ENCODE measurements at places on chromosomes 2 and 18.

DNA sequence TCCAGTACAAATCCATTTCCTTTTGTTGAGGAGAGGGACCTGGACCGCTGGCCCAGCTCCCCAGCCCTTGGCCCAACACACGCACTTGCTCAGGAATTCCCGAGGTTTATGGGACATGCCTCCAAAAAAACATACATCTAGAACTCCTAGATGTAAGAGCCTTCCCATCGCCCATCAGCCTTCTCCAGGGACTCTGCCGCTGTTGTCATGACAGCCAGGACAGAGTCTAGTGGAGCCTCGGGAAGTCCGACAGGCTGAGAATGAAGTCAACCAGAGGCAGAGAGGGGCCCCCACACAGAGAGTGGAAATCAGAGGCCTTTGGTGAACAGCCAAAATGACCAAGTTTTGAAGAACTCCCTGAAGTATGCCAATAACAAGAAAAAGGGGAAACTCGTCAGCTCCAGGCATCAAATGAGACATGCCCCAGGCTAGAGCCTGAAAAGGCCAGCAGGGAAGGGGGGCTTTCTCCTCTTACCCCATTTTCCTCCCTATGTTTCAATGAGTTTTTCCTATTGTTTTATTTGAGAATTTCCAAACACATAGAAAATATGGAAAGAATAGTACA lies 43.2 kb upstream of the CAB39 start:
- DNase-seq = no peak

GRCh38 chr2:172740856-172741255 lies 5.2 kb downstream of the RAPGEF4 start:
- no peak for DNase-seq

DNA sequence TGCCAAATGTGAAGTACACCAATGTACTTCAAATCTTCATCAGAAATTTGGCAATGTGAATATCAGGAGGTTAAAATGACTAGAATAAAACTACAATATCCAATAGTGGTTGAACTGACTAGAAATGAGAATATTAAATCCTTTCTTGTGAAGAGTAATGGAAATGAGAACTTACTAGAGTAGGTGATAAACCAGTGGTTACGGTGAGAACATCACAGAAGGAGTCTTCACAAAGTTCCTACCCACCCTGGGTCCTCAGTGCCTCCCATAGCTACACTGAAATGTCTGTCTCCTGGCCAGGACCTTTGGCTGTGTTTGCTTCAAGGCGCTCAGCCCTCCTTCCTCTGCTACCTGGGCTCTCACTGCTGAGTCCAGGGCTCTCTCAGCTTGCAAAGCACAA lies 289.7 kb downstream of the STK39 start:
- no peak for DNase-seq

- no peak for DNase-seq
Observed at GRCh38 chr2:2569836-2570235, 238.8 kb upstream of the MYT1L start.

GRCh38 chr2:228655331-228655730 lies 473.8 kb upstream of the SPHKAP start:
- no peak for DNase-seq

DNA sequence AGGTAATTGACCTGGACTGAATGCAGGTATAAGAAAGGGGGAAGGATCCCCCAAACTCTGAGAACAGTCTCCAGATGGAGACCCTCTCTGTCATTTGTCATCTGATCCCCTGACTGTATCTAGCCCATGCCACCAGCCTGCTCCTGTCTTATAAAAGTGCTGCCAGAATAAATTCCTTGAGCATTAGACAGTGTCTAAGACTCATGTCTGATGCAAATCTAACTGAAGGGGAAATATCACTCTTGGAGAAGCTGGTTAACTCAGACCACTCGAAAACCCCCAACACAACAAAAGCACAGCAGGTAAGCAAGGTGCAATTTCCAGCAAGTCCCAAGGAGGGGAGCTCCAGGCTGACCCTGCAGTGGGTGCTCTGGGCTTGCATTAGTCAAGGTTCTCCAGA lies 40.9 kb upstream of the KDM3A start:
- DNase-seq = no peak

- DNase-seq = no peak
Observed at GRCh38 chr18:13422541-13423147, 204.1 kb downstream of the LDLRAD4 start.

DNA sequence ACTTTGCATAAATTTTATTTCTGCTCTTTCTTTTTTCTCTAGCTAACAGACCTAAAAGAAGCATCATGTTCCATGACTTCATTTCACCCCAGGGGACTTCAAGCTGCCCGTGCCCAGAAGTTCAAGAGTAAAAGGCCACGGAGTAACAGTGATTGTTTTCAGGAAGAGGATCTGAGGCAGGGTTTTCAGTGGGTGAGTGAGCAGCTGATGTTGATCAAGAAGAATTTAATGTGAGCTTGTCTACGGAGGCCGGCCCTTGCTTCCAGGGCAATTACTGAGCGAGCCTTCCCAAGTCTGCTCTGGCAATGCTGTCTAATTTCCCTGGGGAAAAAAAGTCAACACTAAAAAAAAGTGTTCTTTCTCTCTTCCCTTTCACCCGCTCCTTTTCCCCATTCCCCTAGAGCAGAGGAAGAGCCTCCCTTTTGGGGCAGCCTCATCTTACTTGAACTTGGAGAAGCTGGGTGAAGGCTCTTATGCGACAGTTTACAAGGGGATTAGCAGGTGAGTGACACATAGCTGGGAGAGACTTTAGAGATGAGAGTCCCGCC lies 1.2 kb downstream of the CDK15 start:
- DNase-seq = no peak

GRCh38 chr2:219029829-219030165 lies 11.5 kb downstream of the CFAP65 start:
- DNase-seq = no peak

- no peak for DNase-seq
Observed at GRCh38 chr2:241573741-241574140, 15.2 kb downstream of the BOK start.

DNA sequence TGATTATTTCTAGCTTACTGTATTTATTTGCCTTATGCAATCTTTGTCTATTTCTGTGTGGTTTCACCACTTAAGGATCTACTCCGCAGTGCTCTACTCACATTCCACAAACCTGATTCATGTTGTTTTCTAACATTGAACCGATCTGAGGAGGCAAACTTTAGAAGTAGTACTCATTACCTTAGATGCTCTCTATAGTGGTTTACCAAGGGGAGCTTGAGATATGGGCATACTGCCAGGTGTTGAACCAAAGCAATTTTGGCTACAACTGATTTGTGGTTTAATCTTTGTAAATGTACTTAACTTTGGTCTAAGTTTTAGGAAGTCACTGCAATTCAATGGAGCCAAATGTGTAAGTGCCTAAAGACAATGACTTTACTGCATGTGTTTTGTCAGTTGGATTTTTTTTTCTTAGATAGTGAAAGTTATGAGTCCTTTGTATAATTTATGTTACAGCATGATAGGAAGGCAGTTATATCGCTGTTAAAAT lies 50.1 kb downstream of the MAP2 start:
- DNase-seq = no peak

DNA sequence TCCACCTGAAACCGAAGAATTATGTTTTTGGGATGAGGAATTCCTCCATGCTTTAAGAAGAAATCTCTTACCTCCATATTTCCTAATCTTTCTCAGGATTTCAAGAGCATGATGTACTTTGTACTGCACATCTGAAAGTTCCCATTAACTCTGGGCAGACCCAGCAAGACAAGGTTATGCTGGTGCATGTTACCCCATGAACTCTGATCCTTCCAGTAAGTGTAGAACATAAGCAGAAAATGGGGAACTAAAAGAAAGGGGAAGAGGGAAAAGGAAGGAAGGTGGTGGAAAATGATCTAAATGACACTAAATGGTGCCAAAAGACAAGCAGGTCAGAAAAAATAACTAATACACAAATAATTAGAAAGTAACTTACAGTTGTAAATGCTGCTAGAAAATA lies 50.7 kb downstream of the STRN start:
- DNase-seq = no peak

DNA sequence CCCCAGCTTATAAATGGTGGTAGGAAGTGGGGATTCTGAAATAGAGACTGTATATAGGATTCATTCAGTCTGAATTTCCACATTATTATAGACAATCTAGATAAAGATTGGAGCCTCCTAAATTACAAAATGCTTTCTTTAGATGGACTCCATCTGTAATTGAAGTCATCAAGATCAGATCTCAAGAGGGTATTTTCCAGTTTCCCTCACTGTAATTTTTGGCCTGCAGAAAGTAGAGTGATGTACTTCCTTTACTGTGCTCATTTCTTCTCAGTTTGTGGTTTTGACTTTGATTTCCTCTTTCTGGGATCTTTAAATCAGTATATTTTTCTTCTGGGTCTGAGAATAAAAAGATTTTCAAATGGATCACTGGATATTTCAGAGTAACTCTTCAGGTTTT lies 7.2 kb downstream of the BABAM2 start:
- DNase-seq = no peak

GRCh38 chr2:237293978-237294377 lies 120.0 kb downstream of the COL6A3 start:
- DNase-seq = no peak

DNA sequence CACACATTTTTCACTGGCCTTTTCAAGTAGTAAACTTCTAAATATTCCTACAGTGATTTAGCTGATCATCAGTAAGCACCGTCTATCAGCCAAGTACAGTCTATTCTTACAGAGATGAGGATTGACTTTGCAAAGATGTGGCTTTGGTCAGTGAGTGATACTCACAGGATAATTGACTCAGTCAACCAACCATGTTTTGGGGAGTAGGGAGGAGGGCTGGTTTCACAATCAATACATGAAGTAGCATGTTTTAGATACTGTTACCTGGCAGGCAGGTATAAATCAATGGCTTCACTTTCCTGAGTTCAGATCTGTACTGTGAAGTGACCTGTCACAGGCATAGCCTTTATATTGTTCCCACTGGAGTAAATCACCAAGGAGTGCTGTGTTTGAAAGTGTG lies 27.2 kb downstream of the OSBPL6 start:
- DNase-seq = no peak

GRCh38 chr2:231348173-231348572 lies 47.3 kb upstream of the B3GNT7 start:
- DNase-seq = no peak

- DNase-seq = no peak
Observed at GRCh38 chr2:126776692-126777619, 121.0 kb downstream of the GYPC start.

DNA sequence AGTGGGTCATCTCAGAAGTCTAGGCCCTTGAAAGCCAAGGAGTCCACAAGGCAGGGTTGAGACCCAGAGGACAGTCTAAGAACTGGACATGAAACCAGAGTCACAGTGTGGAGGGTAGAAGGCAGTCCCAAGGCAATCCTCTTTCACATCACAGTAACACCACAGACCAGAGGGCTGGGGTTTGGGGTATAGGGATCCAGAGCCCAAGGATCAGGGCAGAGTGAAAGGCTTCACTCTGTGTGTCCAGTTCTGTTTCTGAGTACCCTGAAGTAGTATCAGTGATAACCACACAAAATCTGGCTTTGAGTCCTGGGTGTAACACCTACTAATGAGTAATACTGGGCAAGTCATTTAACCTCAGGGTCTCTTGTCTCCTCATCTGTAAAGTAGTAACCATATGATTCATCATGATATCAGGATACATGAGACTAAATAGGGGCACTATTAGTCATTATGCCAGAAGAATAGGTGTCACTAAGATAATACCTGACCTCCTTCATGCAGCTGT lies 91.0 kb downstream of the ICA1L start:
- DNase-seq = no peak

- DNase-seq = no peak
Observed at GRCh38 chr2:13558368-13558767, 841.6 kb downstream of the TRIB2 start.

DNA sequence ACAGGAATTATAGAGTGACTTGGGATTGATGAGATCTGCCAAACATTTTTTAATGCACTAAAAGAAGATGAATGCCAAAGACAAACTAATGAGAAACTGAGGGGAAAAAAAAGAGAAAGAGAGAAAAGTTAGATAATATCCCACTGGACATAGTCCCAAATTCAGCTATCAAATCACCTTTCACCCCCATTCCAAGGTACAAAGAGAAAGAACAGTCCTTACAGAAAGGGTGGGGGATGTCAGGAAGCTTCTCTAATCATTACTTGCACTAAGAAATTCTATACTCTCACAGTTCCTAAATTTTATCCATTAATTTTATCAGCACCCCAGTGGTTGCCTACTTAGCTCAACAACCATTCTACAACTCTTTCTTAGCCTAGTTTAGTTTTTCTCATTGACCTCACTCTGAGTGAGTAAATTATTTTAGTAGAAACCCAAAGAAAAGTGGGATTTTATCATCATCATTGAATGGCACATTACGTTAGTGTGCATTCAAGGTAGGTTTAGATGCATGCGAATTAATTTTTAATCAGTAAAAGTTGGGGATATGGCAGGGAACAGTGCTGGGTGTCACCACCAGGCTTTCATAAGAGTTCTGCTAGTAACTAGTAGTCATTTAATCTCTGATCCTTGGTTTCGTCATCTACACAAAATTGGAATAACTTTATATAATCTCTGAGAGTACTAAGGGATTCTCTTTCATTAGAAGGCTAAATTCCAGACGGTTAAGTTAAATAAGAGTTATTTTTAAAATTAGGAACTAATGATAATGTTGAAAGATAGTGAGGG lies 85.3 kb upstream of the CYTIP start:
- no peak for DNase-seq

- DNase-seq = no peak
Observed at GRCh38 chr2:176518823-176519222, 249.6 kb downstream of the MTX2 start.

- no peak for DNase-seq
Observed at GRCh38 chr2:122736279-122736678, 980.8 kb downstream of the TSN start.

DNA sequence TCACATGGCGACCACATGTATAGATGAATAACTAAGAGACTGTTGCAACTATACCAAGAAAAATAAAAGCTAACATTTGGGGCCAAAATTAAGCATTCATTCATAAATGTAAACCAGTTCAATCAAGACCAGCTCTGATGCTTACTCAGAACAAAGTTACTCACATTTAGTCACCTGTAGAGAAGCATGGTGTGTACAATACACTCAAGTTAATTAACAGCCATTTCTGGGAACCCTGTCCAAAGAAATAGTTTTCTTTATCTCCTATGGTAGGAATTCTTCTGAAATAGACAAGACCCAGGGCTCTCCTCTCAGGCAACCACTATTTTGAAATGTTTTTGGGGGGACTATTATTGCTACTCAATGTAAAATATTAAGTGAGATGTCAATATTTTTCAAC lies 1.6 kb downstream of the SCN3A start:
- DNase-seq = no peak

Measured in SIG-M5 (cell line).